AG08396 (cell line): ENCODE measurements at places on chromosomes 13 and 19.
A peak's percentile ranks its signal among the peaks of the same experiment; 100 is the strongest.

- peak; percentile 77 for DNase-seq
These were observed 4.4 kb upstream of the KCNN4 start for GRCh38 chr19:43784981-43785808.

DNA sequence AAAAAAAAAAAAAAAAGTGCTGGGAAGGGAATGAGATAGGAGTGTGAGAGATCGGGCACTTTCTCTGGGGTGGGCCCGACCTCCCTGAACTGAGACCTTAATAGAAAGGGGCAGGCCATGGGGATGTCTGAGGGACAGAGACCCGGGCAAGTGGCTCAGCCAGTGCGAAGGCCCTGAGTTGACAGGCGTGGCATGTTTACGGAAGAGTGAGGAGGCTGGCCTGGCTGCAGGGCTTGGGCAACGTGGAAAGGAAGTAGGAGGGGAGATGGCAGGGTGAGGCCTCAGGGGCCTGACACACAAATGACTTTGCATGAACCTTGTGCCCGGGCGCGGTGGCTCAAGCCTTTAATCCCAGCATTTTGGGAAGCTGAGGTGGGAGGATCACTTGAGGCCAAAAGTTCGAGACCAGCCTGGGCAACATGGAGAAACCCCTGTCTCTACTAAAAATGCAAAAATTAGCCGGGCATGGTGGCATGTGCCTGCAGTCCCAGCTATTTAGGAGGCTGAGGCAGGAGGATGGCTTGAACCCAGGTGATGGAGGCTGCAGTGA lies 13.9 kb downstream of the FCHO1 start:
- no peak for DNase-seq

GRCh38 chr13:99778500-99778899 lies 193.1 kb downstream of the ZIC5 start:
- DNase-seq = no peak

DNA sequence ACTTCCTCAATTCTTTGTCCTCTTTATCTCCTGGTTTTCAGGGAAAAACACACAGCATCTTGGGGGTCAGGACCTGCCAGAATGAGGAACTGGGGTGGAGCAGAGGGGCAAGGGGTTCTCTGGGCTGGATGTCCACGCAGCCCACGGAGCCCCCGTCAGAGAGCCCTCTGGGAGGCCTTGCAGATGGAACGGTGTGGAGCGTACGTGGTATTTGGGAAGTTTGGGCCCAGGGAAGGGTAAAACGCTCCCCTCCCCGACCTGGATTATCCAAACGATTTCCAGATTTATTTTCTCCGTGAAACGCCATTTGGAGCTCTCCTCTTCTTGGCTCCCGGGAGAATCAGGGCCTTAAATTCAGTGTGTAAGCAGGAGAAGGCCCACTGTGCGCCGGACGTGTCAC lies 51.7 kb upstream of the ZNF536 start:
- no peak for DNase-seq

DNA sequence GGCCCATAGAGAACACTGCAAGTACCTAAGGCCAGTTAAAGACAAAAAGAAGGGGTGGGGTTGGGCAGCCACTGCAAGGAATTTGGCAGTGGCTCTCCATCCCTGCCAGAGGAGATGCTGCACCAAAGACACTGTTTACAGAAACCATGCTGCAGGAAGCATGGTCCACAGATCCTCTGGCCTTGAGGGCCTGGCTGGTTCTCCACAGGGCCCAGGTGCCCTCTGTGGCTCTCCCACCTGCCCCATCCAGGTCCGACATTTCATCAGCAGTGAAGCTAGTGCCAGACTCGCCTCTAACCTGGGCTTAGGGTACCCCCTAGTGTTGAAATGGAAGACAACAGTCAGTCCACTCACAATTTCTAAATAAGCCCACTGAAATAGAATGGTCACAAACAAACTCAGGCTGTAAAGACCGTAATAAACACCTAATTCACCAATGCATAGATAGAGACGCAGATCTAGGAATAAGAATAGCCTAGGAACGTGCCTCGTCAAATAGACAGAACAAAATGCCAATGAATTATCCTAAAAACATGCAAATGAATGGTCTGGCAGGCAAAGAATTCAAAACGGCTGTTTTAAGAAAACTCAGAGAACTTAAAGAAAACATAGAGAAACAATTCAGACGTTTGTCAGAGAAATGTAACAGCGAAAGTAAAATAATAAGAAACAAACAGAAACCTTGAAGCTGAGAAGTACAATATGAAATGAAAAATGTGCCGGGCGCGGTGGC lies 23.3 kb downstream of the LYPD4 start:
- peak; percentile 46 for DNase-seq

- no peak for DNase-seq
These were observed 359.3 kb downstream of the TDRD3 start for GRCh38 chr13:60756306-60756705.

DNA sequence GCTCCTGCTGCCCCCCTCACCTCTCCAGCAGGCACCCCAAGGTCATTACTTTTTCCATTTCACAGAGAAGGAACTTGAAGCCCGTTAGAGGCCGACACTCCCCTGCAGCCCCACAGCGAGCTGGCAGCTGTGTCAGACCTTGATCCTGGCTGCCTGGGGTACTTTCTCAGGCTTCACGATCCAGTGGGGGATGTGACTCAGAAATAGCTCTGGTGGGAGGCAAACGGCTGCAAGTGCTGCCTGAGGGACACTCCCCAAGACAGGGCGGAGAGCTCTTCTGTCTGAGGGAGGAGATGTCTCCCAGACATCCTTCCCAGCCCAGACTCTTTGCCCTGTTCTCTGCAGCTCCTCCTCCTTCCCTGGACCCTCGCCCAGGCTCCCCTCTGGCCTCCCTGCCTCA lies 4.8 kb downstream of the TSKS start:
- DNase-seq = peak; percentile 39

GRCh38 chr19:46294494-46294893 lies 2.3 kb upstream of the HIF3A start:
- DNase-seq = no peak

GRCh38 chr19:46574533-46574932 lies 26.6 kb upstream of the CALM3 start:
- no peak for DNase-seq

GRCh38 chr13:102892503-102892902 lies 46.7 kb downstream of the ERCC5 start:
- no peak for DNase-seq
